Suppressor macrophage treated with lipopolysaccharide for 1 hour (primary cell): ENCODE measurements at places on chromosomes 7 and 10.

DNA sequence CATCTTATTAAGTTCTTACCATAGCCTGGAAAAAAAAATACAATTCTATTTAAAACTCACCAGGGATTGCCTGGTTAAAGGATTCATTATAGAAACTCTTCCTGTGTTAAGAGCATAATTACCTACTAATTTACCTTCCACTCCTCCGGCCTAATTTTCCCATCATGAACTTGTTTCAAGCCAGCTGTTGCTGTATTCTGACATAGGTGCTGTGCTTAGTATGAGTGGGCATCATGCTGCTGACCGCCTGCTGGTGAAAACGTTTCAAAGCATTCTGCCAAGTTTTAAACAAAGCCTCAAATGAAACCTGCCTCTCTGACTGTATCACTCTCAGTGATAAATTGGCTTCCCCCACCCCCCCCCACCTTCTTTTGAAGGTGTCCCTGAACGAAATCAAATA lies 47.8 kb upstream of the KCNMA1 start:
- no peak for DNase-seq

- DNase-seq = no peak
Observed at GRCh38 chr7:72437061-72437585, 25.0 kb upstream of the CALN1 start.

- DNase-seq = no peak
Observed at GRCh38 chr7:94236960-94237359, 157.7 kb upstream of the COL1A2 start.

DNA sequence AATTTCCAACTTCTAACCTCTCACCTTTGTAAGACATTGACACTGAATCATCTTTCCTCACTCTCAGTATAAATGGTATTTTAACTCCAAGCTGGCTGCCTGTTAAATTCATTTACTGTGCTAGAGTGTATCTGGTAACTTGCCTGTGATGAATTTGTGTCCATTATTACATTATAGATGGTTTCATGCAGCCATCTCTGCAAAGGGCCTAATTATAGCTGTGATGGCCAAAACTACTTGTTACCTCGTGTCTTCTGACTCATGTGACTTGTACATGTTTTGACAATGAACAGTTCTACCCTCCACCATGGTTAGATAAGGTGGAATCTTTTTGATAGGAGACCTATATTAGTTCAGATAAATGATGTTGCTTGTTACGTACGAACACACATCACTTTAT lies 392.0 kb downstream of the PAXIP1 start:
- no peak for DNase-seq

- no peak for DNase-seq
Observed at GRCh38 chr10:12726971-12727831, 274.3 kb downstream of the CCDC3 start.

DNA sequence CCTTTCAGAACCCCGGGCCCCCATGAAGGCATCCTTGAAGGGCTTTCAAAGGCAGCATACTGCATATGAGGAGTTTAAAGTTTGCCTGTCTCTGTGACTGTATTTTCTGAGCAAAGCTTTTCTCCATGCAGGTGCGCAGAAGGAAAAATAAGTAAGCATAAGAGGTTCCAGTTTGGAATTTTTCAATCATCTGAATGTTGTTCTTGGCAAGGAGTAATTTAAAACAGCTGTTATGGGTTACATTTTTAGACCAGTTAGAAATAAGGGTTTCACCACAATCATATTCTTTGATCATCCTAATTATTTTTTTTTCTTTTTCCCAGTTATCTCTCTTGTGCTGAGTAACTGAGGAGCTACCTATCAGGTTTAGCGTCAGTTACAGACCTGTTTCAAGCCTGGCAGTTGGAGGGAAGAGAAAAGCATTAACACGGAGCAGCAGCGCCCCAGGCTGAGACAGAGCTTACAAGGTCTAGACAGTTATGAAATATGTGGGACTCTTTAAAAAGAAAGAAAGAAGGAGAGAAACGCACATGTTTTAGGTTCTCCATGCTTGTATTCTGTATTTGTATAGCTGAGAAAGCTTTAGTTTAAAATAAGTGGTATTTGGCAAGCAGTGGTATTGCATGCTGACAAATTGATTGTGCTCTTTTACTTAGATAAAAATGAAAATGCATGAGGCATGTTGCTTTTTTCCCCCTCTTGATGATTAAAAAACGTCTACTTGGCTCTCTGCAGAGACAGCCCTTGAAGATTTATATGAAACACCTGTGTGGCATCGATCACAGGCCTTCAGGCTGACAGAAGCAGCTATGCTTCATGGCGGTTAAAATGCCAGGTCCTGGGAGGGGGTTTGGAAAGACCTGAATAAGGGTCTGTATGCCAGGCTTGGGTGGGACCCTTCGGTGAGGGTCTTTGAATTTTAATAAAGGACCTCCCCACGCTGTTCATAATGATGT lies 157.6 kb downstream of the GRK5 start:
- no peak for DNase-seq

DNA sequence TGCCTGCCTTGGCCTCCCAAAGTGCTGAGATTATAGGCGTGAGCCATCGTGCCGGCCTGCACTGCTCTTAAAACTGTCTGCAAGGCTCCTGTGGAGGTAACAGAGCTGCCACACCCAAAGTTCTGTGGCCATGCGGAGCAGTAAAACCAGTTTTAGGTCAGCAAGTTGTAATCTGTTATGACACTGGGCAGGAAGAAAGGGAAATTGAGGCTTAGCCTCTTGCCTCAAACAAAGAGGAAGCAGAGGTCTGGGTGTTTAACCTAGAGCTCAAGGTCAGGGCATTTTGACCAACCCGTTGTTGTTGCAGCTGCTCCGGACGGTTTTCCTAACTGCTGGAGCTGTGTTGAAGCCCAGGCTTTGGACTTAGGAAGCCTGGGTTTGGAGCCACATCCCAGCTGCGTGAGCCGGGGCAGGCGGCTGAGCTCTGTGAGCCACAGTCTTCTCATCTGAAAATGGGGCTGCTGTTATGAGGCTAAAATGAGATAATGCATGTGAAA lies 7.4 kb upstream of the RRP12 start:
- DNase-seq = peak; percentile 51

DNA sequence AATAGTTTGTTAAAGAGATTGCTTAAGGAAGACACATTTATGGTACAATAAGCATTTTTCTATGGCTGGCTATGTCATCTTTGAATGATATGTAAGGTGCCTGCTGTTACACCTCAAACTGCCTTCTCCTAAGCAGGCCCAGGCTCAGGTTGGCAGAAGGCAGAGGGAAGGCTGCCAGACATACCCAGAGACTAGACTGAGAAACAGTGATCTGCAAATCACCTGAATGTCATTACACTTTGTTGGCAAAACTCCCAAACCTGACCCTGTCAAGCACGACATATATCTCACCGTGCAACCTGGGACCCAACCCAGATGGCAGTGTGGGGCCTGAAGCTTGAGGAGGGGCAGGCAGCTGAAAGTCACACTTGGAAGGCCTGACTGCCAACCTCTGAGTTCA lies 136.6 kb upstream of the TARP start:
- DNase-seq = no peak

DNA sequence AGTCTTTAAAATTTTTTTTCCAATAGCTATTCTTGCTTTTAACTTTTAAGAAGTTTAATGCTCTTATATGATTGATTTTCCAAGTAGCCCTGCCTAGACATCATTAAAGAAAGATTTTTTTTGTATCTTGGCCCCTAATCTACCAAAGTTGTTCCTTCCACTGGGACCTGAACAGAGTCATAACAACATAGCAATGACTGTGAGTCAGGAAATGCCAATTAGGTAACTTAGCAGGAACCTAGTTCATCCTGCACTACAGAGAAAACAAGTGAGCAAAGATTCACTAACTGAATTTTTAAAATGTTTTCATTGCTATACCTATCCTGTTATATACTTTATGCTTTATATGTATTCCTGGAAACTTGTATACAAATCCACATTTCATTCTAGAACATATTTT lies 284.7 kb downstream of the BICC1 start:
- DNase-seq = no peak

GRCh38 chr7:2540641-2541051 lies 14.7 kb downstream of the BRAT1 start:
- DNase-seq = no peak

DNA sequence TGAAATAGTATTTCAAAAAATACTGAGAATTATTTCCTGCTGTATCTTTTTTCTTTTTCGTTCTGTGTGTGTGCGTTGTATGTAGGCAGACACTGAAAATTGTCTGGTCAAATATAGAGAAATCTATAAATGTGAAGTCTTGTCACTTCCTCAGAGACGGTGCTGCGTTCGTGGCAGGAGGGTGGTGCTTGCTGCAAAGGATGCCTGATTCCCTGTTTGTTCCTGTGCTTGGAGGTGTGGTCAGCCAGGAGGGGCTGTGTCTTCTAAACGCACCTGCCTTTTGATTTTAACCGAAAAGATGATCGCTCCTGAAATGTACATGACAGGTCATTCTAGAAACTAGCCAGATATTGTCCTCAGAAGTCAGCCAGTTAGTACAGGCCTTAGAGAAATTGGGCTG lies 32.5 kb upstream of the PRKAR1B start:
- DNase-seq = no peak

DNA sequence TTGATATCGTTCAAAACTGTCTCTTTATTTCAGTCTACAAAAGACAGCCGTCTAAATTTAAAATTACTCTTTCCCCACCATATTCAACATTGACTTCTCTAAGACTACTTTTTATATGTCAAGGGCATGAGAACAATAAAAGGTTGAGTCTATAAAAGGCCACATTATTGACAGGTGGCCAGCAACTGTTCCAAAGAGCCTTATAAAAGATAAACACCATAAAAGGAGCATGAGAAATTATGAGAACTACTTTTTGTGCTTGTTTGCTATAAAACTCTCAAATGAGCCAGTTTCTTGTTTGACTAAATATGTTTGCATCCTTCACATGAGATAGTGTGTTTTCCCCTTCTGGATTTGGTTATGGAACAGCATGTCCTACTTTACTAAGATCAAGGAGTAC lies 189.2 kb downstream of the THSD7A start:
- DNase-seq = no peak

GRCh38 chr10:58920655-58921003 lies 255.8 kb upstream of the PHYHIPL start:
- no peak for DNase-seq

GRCh38 chr7:30804078-30804661 lies 33.0 kb downstream of the MINDY4 start:
- no peak for DNase-seq

DNA sequence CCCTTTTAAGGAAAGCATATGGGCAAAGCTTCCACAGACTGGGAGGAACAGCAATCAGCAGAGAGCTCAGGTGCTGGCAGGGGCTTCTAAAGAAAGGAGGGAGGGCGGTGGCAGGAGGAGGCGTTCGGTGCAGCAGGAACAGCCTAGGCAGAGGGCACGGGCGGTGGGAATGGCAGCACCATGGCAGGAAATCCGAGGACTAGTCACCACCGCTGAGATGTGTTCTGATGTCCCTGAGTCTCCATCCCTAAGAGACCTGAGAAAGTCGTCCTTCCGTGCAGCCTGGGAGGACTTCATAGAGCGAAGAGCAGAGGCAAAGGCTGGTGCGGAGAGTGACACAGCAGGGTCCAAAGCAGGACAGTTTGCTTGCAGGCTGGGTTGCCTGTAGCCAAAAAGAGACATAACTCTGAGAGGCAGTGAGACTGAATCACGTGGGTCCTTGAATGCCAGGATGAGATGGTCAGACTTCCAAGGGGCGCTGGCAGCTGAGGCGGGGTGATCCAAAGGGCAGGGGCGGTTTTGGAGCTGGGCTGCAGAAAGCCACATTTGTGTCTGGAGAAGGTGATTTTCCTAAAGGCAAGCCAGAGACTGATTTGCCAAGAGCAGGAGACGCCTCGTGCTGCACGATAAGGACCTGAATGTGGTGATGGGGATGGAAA lies 35.8 kb upstream of the GRID1 start:
- DNase-seq = no peak

DNA sequence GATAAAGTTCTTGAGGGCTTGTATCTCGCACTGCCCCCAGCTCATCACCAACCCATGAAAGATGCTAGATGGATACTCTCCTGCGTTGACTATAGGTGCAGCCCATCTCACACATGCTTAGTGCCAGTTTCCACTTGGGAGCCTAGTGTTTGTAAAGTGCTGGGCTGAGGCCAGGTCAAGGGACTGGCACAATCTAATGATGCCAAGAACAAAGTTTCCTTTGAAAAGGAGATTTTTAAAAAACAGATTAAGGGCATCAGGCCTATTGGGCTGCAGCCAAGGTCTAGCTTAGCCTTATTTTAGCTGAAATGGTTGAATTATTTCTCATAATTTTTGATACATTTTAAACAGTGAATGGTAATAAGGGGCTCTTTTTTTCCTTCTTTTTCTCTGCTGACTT lies 259.0 kb downstream of the ADRA2A start:
- no peak for DNase-seq

GRCh38 chr10:131210181-131210580 lies 101.3 kb downstream of the TCERG1L start:
- DNase-seq = no peak

DNA sequence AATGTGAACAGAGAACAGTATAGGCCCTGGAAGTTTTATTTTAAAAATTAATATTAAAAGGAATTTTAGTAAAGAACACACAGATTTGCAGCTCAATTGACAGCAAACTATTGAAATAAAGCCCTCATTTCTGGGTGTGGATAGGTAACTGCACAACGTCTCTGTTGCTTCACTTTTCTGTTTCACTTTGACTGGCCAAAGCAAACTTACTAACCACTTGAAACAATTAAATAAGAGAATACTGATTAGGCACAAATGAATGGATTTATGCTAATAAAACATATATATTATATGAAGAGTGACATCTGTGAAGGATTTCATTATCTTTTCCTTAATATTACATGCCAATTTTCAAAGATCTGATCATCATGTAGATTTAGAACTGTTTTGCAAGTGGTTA lies 11.9 kb downstream of the ZNF804B start:
- no peak for DNase-seq

DNA sequence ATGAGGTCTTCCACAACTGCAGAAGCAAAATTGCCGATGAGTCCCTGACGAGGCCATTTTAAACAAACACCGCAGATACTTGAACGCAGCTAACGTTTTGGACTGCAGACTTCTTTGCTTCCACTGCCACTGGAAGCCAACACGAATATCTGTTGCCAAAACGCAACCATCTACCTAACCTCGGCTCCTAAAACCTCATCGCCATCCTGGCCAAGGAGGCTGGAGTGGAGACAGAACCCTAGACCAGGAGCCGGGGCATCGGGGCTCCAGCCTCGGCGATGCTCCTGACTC lies 493 bp downstream of the WDR91 start:
- DNase-seq = peak; percentile 42

GRCh38 chr7:100432053-100432452 lies 2.4 kb downstream of the MEPCE start:
- no peak for DNase-seq

- no peak for DNase-seq
Observed at GRCh38 chr7:150307129-150307528, 16.0 kb upstream of the LRRC61 start.

DNA sequence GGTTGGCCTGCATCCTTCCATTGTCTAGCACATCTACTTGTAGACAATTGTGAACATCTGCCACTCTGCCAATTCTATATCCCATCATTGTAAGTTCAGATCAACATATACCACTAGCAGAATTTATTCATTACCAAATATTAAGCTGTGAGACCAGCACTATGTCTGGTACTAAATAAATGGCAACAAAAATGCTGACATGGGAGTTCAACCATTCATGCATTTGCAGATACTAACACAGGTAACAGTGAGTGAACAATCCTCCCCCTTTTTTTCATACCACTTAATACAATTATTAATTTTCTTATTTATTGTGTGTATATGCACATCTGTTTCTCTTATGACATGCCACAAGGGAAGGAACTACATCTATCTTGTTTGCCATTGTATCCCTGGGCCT lies 11.9 kb downstream of the POLR1F start:
- no peak for DNase-seq
